ENCODE measurements at places on chromosomes 16 and 17.

DNA sequence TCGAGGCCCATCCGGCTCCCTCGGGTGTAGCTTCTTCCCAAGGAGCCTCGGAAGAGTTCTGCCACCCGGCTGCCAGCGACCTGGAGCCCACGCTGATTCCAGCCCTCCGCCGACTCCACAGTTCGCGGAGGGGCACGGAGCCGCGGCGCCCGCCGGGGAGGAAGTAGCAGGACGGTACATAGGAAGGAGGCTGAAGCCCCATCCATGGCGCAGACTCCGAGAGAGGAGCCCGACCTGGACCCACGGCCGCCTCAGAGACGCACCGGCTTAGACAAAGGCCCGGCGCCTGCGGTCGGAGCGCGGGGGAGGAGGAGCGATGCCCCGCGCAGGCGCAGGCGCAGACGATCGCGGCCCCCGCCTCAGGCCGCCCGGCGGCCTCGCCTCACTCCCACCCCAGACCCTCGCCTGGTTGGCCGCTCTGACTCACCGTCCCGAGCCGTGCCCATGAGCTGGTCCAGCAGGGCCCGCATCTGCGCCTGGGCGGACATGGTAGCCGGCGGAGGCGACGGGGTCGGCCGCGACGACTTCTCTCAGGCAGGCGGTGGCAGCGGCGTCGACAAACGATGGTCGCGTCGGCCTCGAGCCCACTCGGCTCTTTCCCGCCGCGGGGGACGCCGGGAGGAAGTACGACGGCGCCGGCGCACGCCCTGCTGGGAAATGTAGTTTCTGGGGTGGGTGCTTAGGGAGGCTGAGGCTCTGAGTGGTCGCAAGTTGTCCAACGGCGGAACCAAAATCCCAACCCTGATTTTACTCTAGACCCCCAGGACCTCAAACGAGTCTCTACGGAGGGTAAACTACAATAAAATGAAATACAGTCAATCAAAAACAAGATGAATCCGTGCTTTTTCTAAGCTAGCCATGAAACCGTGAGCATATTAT is at the start of gene LUC7L:
Gene LUC7L, minus strand, starts transcription at position 598 of the 879 bp plus-strand sequence. Its CDS starts 110 bp downstream, at position 488.
- peak; percentile 80 for DNase-seq

DNA sequence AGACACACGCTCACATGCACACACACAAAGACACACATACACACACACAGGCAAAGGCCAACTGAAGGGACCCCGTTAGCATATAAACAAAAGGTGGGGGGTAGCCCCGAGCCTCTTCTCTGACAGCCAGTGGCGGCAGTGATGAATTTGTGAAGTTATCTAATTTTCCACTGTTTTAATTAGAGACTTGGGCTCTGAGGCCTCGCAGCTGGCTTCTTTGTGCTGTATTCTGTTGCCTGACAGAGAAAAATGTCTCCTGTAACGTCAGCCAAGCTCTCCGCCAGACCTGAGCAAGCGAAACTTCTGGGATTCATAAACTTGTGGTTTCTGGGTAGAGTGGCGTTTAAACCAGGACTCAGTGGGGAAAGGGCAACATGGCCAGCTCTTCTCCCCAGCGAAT is 113.9 kb upstream of the FOXF1 start:
- peak; percentile 81 for DNase-seq

DNA sequence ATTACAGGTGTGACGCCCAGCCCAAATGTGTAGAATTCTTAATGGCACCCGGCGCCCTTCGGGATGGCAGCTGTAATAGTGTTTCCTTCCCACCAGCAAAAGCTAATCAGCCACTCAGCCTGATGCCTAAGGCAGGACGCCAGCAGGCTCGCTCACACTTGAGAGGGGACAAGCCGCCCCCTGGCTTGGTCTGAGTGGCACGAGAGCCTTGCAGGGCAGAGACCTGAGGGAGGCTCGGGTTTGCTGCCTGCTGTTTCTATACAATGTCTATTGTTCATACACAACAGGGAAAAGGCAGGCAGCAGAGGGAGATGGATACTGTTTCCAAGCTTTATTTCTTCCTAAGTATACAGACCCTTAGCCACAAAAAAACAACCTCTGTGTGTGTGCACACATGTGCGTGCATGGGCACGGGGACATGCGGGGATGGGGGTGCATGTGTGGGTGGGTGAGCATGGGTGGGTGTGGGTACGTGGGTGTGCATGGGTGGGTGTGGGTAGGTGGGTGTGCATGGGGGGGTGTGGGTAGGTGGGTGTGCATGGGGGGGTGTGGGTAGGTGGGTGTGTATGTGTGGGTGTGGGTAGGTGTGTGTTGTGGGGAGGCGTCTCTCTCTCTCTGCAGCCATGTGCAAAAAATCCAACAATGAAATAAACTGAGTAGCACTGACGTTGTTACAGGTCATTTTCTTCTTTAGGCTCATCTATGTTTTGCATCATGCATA is 10.0 kb downstream of the SLC38A8 start:
- no peak for DNase-seq

- no peak for DNase-seq
Measured at GRCh38 chr16:24758373-24758772, 28.9 kb downstream of the TNRC6A start.

DNA sequence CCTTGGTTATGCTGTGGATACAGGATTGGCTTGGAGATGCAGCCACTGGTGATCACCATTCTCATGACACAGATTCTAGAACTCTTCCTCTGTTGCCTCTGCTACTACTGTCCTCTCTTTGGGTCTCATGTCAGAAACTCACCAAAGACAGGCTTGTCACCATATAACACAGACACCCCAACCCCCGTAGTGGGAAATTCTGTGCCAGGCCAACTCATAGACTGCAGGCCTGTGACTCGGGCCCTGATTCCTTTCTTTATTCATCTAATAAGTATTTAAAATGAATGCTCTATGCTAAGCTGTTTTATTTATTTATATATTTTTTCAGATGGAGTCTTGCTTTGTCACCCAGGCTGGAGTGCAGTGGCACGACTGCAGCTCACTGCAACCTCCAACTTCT is 9.5 kb downstream of the CYB5D2 start:
- peak; percentile 42 for DNase-seq

GRCh38 chr16:74034862-74035261 is 261.8 kb upstream of the PSMD7 start:
- DNase-seq, result peak; percentile 7

DNA sequence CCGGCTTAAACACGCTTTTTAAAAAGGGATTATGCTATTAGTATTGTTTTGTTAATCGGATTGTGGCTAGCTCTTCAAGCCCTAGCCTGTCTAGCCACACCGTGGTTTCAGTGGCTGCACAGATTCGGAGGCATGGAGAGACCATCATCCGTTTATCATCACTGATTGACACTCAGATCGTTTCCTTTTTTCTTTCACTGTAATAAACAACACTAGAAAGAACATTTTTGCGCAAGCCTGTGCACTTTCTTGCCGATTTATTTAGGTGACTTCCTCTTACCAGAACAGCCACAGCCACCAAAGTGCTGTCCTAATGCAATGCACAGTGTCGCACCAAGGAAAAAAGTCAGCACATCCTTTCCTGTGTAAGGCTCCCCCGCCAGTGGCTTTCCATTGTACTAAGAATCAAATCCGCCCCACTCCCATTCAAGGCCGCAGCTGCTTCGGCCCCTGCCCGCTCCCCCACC is 78.2 kb downstream of the CRISPLD2 start:
- DNase-seq, result no peak

DNA sequence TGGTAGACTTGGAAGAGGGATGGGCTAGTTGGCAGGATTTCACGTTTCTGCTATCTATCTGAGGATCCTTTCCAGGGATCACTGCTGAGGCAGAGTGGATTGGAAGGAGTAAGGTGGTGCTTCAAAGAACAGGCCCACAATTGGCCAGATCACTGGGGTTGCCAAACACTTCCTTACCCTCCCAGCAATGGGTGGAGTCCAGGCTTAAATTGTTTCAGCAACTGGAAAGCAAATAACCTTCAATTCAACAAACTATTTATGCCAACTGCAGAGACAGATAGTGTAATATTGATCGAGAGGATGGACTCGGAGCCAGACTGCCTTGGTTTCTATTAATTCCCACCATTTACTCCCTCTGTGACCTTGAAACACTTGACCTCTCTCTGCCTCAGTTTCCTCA is 2.1 kb downstream of the ARRB2 start:
- no peak for DNase-seq

- no peak for DNase-seq
Measured at GRCh38 chr16:7456211-7456610, 123.6 kb downstream of the RBFOX1 start.

- no peak for DNase-seq
Measured at GRCh38 chr16:22871861-22872260, 57.9 kb downstream of the HS3ST2 start.

DNA sequence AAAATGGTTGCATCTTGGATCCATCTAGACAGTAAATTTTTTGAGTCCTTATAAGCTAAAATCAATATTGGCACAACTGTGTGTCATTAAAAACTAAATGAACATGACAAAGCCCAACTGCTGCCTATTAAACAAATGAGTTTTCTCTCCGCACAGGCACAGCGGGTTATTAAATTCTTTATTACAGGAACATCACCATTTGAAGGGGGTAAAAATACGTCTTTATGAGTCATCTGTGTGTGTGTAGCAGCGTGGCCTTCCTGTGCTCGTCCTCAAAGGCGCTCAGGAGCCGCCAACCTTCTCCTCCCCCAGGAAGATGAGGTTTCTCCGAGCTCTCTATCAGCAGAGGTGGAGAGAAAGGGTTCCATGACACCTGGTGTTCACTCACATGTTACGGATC is 62.6 kb upstream of the SDK2 start:
- no peak for DNase-seq

- DNase-seq, result peak; percentile 61
Measured at GRCh38 chr16:89801800-89802199, 14.6 kb downstream of the FANCA start.

GRCh38 chr16:50275428-50276325 is 9.3 kb downstream of the ADCY7 start:
- DNase-seq, result no peak

DNA sequence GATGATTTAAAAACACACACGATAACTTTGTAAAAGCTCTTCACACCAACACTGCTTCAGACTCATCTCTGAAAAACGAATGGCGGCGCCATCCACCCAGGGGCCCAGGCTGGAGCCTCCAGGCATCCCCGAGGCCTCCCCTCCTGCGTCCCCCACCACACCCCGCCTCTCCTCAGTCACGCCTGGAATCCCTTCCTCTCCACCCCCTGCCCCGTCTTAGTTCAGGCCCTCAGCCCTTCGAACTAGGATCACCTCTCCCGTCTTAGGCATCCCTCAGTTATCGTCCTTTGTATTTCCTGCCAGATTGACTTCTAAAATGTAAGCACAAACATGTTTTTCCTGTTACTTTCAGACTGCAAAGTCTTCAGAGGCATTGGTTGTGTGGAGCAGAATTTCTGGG is 58.3 kb downstream of the NDEL1 start:
- no peak for DNase-seq

GRCh38 chr16:55120408-55120807 is 189.7 kb downstream of the IRX5 start:
- DNase-seq, result peak; percentile 70

GRCh38 chr17:62761884-62762283 is 46.2 kb downstream of the MARCHF10 start:
- no peak for DNase-seq

DNA sequence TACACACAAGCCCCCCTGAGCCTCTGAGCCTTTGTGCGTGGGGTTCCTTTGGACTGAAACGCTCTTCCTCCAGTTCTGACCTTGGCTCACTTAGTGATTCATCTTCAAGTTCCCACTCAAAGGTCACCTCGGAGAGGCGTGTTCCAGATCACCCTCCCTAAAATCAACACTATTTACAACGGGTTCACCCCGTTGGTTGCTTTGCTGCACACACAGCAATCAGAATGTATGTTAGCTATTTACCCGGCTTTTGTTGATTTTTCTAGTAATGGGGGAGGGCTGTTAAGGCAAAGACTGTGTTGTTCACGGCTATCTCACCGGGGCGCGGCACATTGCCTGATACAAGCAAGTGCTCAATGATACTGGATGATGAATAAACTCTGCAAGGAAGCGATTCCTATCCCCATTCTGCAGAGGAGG is 977 bp downstream of the NAGPA start:
- no peak for DNase-seq

DNA sequence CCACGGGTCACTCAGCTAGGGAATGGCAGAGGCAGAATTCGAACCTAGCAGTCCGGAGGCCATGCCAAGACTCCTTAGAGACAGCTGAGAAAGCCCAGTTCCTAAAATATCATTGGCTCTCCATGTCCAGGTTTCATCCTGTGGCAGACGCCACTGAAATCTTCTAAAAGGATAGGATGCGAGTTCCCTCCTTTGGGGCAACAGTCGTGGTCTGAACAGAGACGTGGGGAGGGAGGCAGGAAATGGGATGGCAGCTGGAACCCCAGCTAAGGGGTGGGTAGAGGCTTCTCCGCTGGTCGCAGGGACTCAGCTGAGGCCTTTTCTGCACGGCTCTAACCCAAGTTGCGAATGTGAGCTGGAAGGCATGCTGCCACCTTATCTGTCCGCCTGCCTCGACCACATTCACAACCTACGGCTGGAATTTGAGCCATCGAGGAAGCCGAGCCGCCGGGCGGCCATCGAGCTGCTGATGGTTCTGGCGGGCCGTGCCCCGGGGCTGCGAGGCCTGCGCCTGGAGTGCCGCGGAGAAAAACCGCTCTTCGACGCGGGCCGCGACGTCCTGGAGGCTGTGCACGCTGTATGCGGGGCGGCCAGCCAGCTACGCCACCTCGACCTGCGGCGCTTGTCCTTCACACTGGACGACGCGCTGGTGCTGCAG is 1.9 kb upstream of the HSF4 start:
- no peak for DNase-seq

GRCh38 chr16:49824593-49824992 is 31.3 kb downstream of the ZNF423 start:
- no peak for DNase-seq

- DNase-seq, result peak; percentile 52
Measured at GRCh38 chr17:48724251-48725003, 1.4 kb downstream of the PRAC2 start.

DNA sequence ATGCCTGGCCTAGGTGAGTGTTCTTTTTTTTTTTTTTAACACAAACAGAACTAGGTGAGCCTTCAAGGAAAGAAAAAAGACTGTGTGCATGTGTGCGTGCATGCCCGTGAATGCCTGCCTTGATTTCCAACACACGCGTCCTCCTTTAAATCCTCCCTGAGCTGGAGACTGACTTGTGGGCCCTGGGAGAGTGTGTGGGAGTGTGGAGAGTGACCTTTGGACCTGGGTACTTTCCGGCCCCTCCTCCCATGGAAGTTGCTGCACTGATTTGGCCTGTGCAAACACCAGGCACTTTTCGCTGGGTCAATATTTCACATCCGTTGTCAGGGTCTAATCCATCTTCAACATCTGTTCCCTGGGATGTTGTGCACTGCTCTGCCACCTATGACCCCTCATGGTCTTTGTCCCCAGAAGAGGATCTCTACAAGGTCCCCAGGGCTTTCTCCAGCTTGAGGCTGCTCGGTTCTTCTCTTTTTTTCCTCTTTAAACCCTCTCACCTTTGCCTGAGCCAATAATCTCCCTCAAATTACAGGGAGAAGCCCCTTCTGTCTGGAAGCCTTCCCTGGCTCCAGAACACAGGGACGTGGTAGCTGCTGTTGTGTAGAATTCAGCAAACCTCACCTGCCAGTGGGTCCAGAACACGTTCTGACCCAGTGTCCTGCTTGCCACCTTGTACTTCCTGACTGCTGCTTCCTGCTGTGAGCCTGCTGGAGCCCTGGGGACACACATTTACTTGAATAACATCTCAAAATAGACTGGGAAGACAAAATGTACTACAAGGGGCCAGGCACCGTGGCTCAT is 20.8 kb upstream of the ATP5MC1 start:
- DNase-seq, result no peak

- DNase-seq, result no peak
Measured at GRCh38 chr17:72512649-72513556, 392.1 kb downstream of the SOX9 start.
